NCI-H1930 (cell line): ENCODE measurements at places on chromosomes 13 and 19.

DNA sequence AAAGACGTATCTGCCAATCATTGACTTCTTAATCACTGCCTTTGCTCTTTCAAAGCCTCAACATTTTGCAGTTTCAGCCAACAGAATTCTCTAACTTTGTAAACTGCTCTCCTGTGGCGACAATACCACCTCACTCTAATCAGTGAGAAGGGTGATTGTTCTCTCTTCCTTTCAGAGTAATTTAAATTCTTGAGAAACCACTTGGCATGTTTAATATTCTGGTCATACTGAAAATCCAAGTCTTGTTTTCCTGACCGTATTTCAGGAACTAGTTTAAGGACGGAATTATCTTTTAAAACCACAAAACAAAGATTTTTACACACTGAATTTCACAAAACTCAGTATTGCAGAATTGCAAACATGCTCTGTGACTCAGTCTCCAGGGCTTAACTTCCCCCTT, 5.2 kb upstream of the CDC16 start:
- DNase-seq: no peak

DNA sequence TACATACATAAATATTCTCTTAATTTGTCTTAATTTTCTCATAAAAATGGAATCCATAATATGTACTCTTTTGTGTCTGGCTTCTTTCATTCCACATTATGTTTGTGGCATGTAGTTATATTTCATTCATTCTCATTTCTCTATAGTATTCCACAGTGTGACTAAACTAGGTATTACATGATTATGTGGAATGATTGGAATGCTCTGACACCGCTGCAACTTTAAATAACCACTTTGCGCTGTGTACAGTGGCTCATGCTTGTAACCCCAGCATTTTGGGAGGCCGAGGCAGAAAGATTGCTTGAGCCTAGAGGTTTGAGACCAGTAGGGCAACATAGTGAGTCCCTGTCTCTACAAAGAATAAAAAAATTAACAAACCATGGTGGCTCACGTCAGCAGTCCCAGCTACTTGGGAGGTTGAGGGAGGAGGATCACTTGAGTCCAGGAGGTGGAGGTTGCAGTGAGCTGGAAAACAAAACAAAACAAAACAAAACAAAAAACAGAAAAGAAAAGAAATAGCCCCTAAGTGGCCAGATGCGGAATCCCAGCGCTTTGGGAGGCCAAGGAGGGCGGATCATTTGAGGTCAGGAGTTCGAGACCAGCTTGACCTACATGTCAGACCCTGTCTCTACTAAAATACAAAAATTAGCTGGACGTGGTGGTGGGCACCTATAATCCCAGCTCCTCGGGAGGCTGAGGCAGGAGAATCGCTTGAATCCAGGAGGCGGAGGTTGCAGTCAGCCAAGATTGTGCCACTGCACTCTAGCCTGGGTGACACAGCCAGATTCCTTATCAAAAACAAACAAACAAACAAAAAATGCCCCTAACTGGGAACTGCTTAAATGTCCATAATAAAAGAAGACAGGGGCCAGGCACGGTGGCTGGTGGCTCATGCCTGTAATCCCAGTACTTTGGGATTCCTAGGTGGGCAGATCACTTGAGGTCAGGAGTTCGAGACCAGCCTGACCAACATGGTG, 8.0 kb upstream of the SAE1 start:
- DNase-seq: no peak

DNA sequence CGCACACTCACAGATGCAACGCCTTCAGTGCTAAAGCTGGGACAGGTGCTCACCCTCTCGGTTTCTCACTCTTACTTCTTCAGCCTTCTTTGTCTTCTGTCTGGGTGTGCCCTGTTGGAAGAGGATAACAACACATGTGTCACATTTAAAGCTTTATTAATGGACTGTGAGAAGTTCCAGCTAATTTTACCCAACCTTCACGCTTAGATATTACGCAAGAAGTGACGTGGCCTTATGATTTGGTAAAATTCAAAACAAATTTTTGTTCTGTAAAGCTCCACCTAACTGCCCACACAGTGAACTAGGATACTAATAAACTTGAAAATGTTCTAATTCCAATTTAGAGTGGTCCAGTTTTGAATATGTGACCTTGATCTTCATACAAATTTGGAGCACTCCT, 66.7 kb upstream of the LRCH1 start:
- no peak for DNase-seq

DNA sequence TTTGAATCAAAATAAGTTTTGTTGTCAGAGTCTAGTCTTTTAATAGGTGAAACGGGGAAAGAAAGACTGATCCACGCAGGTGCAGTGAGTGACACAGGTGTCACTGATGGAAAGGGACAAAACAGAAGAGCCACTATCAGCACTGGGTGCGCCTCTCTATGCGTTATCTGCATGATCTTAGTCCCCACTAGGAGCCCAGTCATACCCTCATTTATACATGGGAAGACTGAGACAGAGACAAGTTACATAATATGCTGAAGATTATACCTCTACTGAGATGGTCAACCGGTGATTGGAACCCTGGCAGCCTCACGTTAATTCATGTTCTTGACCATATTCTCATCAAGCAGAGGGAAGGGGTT, 3.4 kb downstream of the LRCH1 start:
- no peak for DNase-seq

DNA sequence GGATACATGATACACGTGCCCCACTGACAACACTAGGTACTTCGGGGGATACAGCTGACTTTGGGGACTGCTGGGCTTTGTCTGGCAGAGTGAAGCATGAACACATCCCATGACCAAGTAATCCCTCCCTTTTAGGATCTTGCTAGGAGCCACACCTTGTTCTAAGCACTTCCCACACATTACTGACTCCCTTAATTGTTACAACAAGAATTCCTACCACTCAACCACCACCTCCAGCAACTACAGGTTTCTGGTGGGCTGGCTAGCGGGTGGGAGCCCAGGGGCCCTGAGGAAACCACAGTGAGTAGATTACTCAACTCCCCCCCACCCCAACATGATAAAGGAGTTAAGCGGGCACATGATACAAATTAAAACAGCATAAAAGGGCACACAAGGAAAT, 7.2 kb upstream of the SLC35E1 start:
- no peak for DNase-seq

GRCh38 chr13:112592181-112592580, 4.2 kb upstream of the TUBGCP3 start:
- no peak for DNase-seq

- DNase-seq: no peak
These were observed 2758.2 kb downstream of the PCDH9 start for GRCh38 chr13:64471916-64472315.

DNA sequence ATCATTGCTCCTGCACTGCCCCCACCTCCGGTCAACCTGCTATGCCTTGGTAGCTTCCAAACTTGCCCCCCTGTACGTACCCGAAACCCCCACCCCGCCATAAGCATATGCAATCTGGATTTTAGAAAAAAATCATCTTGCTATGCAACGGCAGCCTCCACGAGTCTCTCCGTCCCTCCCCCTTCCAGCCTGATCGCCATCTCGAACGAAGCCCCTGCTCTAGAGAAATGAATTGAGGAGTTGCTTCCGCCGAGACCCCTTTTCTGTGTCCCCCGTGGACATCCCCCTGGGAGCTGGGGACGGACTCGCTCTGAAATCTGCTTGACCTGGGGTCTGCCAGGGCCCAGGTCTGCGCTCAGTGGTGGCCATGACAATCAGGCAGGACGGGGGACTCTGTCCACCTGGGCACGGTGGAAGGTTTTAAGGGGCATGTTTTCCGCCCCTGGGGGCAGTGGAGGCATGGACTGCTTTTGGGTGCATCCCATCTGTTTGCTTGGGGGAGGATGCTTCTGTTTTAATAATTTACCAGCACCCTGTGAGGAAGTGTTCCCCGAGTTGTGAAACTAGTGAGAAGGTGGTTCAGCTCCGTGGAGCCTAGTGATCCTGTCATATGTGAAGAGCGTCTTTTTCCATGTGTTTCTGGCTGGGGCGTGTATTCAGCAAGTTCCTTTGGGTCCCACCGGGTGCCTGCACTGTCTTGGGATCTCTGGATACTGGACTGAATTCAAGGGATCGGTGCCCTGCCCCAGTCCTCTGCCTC, 1.0 kb downstream of the KDM4B start:
- no peak for DNase-seq

DNA sequence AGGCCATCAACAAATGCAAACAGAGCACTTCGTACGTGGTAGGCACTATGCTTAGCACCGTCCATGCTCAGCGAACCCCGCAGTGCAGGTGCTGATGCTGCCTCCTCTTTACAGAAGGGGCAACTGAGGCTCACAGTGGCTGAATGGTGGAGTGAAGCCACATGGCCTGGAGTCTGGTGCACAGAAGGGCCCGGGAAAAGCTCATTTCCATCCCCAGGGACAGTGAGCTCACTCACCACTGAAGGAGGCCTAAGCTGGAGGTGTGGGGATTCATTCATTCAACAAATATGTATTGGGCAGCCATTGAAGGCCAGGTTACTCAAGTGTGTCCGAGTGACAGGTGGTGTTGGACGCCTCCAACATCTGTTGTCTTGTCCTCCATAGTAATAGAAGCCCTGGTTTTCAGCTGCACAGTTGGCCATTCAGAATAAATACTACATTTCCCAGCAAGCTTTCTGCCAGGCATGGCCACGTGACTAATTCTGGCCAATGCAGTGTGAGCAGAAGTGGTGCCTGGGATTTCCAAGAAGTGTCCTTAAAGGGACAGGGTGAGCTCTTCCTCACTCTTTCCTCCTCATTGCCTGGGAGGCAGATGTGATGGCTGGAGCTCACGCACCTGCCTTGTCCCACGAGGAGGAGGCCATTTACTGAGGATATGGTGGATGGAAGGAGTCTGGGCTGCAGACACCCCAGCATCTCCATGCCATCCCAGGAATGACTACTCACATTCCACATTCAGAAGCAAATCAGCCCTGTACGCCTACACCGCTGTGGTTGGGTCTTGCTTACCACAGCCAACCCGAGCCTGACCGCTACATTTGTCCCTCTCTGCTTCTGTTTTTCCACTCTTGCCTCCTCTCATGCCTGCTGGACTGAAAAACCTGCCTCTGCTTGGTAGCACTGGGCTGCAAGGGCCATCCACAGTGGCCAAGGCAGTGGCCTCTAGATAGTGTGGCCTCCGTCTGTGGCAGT, 2.3 kb upstream of the ZNRF4 start:
- DNase-seq: peak; percentile 10

DNA sequence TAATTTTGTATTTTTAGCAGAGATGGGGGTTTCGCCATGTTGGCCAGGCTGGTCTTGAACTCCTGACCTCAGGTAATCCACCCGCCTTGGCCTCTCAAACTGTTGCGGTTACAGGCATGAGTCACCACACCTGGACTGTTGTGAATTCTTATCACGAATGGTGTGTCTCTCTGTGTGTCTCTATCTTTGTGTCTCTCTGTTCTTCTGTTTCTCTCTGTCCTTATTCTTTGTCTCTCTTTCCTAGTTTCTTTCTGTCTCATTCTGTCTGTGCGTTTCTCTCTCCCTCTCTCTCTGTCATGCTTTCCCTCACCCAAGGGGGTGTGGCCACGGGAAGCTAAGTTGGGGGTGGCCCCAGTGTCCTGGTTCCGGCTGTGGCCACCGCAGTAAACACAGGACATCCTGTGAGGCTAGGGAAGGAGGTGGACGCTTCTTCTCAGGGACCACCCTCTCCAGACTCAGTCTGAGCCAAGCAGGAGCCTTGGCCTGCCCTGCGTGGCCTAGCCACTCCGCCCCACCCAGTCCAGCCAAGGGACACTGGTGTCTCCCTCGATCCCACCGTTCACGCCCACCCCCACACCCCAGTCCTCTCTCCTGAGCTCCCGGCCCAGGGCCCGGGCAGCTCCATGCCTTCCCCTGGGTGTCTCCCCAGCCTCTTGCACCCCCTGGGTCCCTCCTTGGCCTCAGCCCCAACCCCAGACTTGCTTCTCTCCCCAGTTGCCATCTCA, 3.9 kb upstream of the PRX start:
- DNase-seq: no peak

DNA sequence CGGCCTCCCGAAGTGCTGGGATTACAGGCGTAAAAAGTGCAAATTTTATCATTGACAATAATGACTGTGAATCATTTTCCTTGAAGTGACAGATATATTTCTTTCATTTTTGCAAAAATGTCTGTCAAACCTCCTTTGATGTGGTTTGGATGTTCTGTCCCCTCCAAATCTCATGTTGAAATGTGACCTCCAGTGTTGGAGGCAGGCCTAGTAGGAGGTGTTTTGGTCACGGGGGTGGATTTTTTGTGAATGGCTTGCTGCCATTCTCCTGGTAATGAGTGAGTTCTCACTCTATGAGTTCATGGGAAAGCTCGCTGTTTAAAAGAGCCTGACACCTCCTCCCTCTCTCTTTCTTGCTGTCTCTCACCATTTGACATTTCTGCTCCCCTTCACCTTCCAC, 5.5 kb upstream of the SLC1A6 start:
- DNase-seq: no peak

- DNase-seq: no peak
These were observed 3.3 kb upstream of the CACNG7 start for GRCh38 chr19:53905787-53906186.

- DNase-seq: no peak
These were observed 22.5 kb upstream of the NFIC start for GRCh38 chr19:3343619-3344502.

GRCh38 chr19:51488491-51488890, 10.2 kb downstream of the CEACAM18 start:
- DNase-seq: no peak

DNA sequence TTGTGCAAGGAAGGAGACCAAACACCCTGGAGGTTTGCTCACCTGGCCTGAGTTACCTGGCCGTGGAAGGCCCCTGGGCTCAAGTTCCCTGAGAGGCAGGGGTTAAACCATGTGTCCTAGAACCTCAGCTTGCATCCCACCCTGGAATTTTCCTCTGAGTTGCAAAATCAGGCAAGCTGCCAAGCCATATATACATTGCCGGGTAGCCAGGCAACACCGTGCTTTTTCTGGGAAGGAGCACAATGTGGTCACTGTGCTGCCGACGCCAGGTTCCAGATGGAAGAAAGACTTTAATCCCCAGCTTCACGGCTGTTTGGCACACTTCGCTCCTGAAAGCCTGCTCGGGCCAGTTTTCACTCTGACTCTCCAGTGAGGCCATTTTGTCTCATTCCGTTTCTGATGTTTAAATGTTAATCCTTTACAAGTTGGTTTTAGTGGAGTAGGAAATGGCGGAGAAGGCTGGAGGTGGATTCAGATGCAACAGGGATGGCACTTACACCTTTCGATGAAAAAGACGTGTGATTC, 60.1 kb upstream of the PEG3 start:
- DNase-seq: no peak

GRCh38 chr13:98293570-98294142, 116.6 kb upstream of the RNF113B start:
- no peak for DNase-seq

GRCh38 chr13:39422845-39423565, 180.0 kb downstream of the LHFPL6 start:
- no peak for DNase-seq

DNA sequence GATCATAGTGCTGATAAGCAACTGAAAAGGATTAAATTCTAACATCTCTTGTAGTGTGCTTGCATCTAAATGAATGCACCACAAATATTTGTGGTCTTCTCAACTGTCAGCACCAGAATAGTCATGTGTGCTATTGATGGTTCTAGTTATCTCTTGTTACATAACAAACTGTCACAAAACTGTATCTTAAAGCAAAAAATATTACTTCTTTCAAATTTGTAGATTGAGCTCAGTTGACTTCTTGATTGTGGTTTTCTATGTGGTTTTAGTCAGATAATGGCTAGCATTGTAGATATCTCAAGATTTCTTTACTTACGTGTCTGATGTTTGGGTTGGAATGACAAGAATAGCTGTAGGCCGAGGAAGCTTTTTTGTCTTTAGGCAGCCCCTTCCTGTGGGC, 431.3 kb downstream of the SLITRK6 start:
- DNase-seq: no peak
